ENCODE measurements at places on chromosomes 3 and 15. TPM values are rescaled to one million over a fixed set of nuclear protein-coding genes. Genes with fewer than 3 reads are reported as not detected.

Gene RMDN3
- total RNA-seq, result 16.6 TPM

Gene SLMAP
- 83.2 TPM for total RNA-seq

Gene CD96
- 2.0 TPM for total RNA-seq

Gene UROC1
- not detected for total RNA-seq

Gene FANCD2OS
- total RNA-seq, result not detected

Gene PLA2G4E
- total RNA-seq, result 33.8 TPM

Gene GOLGA6B
- total RNA-seq, result 0.10 TPM

Gene AMOTL2
- 46.8 TPM for total RNA-seq

Gene SLC12A1
- total RNA-seq, result not detected

Gene MKRN2OS
- total RNA-seq, result not detected

Gene LRRC31
- not detected for total RNA-seq

Gene SMAD6
- 16.2 TPM for total RNA-seq

Data from skin of body (tissue), 3 donors.